ENCODE measurements at places on chromosomes 11 and 22. TPM values are rescaled to one million over a fixed set of nuclear protein-coding genes. Genes with fewer than 3 reads are reported as not detected.

DNA sequence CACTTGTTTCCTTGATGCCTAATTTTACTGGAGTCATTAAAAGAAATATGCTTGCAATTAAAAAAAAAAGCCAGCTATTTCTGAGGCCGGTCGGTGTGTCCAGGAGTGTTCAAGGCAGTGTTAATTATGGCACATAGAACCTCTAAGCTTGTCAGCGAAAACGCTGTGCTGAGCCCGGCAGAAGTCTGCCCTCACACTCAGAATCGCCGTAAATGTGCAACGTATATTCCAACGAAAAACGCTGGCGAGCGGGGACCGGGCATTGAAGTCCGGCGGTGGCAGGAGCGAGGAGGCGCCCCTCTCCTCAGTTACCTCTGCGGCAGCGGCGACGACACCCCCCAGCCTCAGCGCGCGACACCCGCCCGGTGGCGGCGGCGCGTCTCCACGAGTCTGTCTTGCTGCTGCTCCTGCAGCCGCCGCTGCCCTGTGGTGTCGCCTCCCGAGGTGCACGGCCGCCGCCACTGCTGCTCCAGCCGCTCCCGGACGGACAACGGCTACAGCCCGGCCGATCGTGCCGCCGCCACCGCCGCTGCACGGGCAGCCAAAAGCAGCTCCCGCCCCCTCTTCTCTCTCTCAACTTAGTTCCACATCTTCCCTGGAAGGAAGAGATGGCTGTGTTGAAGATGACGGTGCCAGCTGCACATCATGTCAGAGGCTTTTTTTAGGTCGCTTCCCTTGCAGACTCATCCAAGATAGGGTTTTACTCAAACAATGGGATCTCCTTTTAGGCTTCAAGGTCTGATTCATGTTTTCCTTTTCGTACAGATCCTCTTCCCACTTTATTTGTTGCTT lies 56.0 kb downstream of the JAM3 start:
- H3K4me3 ChIP-seq: no peak overlapping the region
- DNase-seq: peak; percentile 18
- H3K36me3 ChIP-seq: no peaks in the 10 kb centered on the region
- no peaks in the 10 kb centered on the region for H3K27me3 ChIP-seq

GRCh38 chr11:121412711-121413415 lies 39.3 kb upstream of the SORL1 start:
- DNase-seq: no peak
- peaks cover 10% of the 10 kb centered on the region for H3K4me1 ChIP-seq
- no peaks in the 10 kb centered on the region for H3K27me3 ChIP-seq
- no peaks in the 10 kb centered on the region for H3K36me3 ChIP-seq
- no peak overlapping the region for H3K4me3 ChIP-seq
- H3K27ac ChIP-seq: no peak overlapping the region

DNA sequence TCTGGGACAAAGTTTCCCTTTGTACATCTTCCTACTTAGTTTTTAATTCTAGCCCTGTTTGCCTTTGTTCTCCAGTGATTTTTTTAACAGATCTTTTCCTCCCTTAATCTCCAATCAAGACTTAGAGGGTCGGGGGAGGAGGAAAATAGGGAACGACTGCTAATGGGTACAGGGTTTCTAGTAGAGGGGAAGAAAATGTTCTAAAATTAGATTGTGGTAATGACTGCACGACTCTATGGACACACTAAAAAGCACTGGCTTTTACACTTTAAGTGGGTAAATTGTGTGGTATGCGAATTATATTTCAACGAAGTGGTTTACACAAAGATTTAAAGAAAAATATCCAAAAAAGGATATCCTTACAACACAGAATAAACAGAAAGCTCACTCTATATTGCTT lies 110.0 kb upstream of the SPON1 start:
- no peak overlapping the region for H3K4me3 ChIP-seq
- DNase-seq: no peak
- H3K27me3 ChIP-seq: no peaks in the 10 kb centered on the region
- H3K36me3 ChIP-seq: no peaks in the 10 kb centered on the region

PRAME gene
- 0.15 TPM for total RNA-seq

DNA sequence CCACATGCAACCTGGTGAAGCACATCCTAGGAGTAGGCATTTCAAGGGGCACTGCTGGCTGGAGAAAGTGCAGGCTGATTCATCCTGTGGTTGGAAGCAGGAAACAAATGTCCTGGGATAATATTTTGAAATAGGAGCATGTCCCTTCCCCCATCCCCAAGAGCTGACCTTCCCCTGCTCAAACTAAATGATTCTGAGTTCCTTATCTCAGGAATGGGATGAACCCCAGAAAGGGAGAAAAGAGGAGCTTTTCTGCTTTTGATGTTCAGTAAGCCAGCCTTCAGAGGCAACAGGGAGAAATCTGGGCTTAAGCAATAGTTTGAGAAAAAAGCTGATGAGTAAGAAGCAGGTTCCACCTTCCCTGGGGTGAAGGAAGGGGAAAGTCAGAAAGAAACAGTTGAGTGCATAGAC lies 19.5 kb upstream of the SPON1 start:
- no peaks in the 10 kb centered on the region for H3K4me1 ChIP-seq
- no peak overlapping the region for H3K27ac ChIP-seq
- H3K27me3 ChIP-seq: no peaks in the 10 kb centered on the region
- H3K36me3 ChIP-seq: no peaks in the 10 kb centered on the region

CLDN5 gene
- not detected for total RNA-seq

All from B cell (primary cell).